ENCODE measurements at places on chromosomes 4 and X.

DNA sequence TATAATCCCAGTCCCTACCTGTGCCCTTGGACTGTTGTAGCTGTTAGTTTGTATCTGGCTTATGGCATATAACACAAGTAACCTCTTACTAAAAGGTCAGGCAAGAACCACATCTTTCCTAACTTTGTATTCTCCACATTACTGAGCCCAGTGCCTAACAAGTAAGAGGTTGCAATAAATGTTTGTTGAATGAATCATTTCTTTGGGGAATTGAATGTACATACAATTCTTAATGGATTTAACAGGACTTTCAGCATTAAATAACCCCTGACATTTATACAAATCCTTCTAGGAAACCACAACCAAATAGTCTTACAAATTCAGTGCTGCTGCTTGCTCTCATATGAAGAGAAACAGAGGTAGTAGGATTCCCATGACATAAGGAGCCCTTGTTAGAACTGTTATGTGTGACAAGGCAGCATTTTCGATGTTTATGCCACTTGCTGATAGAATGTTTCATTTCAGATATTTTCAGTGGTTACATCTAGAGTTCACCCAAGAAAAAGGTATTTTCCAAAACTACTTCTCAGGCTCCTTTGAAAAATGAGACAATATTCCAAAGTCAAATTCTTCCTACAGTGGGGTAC lies 62.0 kb downstream of the MBNL3 start:
- DNase-seq = no peak

DNA sequence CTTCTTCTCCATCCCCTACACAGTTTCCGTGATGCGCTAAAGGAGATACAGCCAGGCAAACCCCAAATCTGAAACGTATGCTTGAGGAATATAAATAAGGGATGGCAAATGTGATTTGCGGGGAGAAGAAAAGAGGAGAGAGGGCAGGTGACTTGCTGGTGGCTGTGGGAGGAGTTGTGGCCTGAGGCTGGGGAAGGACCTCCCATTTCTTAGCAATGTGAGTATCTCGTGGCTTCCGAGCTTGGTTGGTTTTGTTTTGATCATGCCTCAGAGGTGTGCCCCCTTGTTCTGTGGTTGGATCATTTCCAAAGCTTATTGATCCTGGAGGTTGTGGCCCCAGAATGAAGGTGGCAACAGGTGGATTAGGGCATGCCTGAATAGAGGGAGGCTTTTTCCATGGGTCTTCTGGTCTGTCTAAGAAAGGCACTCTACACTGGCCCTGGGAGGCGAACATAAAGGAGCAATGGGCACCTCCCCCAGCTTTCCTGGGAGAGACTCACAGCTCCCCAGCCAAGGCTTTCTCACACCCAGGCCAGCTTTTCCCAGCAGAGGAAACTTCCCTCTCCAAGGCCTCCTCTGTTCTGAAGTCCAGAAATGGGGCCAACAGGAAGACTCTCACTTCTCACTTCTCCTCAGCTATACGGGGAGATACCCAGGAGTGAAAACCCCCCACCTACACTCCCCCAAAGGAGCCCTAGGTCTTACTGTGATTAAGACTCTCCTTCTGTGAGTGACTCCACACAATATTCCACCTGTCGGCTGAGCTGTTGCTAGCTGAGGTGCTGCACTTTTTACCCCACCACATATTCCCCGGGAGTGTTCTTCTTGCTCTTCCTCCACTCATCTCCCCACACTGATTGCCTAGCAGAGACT lies 40.0 kb downstream of the C4orf51 start:
- no peak for DNase-seq

DNA sequence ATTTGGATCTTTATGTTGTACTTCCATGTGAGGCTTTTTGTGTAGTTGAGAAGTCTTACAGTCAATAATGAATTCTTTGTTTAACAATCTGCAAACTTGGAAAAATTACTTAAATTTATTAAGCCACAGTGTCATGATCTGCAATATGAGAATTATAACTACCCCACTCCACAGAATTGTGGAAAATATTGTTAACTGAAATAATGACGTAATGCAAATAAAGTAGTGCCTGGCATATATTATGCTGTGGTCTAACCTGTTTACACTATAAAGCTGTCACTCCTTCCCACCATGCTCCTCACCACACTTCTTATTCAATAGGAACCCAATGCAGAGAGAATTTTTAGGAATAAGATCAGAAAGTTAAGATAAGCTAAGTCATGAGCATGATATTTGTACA lies 632.1 kb upstream of the GALNTL6 start:
- DNase-seq = no peak

DNA sequence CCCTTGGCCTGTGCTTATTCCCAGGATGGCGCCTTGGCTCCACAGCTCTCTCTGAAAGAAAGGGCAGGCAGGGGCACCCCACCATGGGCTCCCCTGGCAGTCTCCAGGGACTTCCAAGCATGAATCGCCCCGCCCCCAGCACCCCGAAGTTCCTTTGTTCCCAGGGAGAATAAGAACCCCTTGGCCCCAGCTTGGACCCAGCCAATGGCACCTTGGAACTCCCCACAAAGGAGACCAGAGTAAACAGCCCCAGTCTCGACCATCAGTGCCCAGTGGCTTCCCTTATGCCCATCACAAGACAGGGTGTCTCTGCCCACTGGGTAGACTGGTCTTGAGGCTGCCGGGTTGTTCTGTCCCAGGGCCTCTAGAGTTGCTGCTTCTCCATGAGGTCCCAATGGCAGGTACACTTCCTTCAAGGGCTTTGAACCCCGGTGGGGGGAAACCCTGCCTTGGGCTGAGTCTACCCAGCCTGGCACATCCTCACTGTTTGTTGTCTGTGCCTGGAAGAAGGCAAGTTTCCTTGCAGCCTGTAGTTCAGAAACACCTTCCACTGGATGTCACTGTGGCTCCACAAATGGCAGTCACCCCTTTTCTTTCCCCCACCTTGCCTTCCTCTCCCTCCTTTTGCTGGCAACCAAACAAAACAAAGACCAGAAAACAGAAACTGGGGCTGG lies 30.8 kb downstream of the NBDY start:
- no peak for DNase-seq

DNA sequence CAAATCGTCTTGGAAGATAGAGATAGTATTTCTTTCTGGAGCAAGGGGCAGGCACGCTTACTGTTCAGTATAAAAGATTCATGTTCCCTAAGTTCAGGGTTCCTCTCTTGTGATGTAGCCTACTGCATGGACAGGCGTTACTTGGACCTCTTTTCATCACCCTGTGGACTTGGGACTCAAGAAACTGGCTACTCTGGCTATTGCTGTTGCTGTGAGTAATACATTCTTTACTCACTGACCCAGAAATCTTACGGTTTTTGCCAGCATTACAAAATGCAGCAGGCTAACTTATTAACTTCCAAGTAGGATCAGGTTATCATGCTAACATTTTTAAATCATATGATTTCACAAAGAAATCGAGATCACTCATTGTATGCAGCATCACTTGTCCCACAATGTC lies 12.8 kb upstream of the GUCY1B1 start:
- DNase-seq = no peak

DNA sequence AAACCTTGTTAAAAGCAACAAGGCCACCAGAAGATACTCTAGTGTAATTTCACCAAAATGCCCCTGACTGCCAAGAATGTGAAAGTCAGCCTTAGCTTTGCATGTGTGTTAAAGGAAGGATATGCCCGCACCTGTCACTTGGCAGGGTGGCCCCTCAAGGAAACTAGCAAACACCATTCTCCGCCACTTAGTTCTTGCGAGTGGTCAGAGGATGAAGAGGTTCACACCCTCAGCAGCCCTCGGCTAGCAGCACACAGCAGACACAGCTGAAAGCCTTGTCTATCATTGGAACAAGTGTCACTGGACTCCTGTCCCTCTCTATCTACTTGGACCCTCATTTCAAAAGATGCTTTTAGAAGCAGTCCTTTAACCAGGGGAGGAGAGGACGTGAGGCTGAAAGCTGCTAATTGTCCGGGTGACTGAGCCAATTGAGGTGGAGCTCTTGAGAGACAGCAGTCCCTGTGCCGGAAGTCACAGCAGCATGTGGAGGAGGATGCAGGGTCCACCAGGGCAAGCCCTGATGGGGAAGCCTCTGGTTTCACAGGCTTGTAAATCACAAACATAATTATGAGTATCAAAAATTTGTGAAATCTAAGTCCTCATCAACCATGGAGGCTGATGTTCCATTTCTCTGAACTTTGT lies 18.0 kb downstream of the HHIP start:
- no peak for DNase-seq

- peak; percentile 4 for DNase-seq
Measured at GRCh38 chrX:20421275-20421674, 154.6 kb upstream of the RPS6KA3 start.

- DNase-seq = no peak
Measured at GRCh38 chr4:170124406-170124805, 34.6 kb upstream of the AADAT start.

- no peak for DNase-seq
Measured at GRCh38 chrX:95346856-95347255, 1337.8 kb upstream of the DIAPH2 start.

- no peak for DNase-seq
Measured at GRCh38 chr4:90855111-90855510, 727.9 kb downstream of the CCSER1 start.

GRCh38 chrX:148914783-148915182 lies 414.4 kb downstream of the AFF2 start:
- no peak for DNase-seq

DNA sequence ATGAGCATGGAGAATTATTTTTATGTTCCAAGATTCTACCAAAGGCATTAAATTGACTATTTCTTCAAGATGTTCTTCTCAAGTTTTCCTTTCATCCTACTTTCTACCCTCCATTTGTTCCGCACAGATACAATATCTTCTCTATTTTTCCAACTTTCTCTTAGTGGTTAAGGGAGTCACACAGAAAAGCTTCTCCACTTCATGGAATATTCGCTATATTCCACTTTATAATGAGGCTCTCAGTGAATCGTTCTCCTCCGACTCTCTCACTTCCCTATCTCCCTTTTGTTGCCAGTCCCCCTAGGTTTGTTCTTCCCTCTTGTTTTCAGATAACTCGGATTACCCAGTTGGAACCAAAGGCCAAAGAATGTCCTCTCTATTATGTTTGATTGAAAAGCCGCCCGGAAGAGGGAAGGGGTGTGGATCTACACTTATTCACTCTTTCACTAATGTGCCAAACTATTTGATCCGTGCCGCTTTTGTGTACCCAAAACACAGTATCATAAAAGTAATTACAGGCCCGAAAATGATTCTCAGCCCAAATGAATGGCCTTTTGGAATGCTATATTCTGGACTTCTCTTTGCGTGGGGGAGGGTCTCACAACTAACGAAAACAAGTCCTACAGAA lies 1.2 kb downstream of the SH3D19 start:
- DNase-seq = no peak

- DNase-seq = no peak
Measured at GRCh38 chr4:44554768-44555167, 96.7 kb downstream of the YIPF7 start.

- peak; percentile 9 for DNase-seq
Measured at GRCh38 chr4:147984065-147984777, 252.3 kb downstream of the ARHGAP10 start.

DNA sequence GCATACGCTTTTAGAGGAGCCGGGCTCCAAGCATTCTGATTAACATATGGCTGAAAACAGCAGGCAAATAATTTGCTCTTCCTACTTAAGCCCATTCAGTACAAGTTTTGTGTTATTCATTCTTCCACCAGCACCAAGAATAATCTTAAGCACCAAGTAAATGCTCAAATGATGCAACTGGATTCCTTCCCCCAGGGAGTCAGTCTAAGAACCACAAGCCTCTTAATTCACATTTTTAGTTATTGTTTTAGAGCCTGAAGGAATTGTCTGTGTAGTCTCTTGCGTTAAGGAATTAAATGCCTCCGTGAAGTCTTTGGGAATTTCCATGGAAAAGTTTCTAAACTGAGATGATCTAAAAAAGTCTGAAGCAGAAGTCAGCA lies 61.5 kb upstream of the MAGEB2 start:
- no peak for DNase-seq

DNA sequence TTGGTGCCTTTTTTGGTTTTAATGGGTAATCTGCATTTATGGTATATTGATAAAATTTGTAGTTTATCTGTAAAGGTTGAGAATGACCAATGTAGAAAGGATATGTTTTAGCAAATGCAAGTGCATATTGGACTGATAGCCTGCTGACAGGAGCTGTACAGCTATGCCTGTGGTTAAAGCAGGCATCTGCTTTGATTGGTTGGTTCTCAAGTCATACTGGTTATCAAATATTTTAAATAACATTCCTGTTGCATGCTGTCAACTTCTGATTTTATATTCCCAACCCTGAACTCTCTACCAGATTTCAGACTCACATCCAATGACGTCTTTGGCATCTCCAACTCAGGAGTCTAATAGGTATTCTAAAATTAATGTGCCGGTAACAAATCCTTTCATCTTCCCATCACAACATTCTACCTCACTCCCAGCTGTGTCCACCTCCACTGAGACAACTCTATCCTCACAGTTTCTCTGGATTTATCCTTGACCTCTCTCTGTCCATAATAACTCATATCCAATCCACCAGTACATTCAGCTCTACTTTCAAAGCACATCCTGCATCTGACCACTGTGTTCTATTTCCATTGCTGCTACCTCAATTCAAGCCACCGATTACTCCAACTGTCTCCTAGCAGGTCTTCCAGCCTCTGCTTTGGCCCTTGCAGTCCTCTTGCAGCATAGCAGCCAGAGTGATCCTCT lies 125.7 kb downstream of the CAMK2D start:
- DNase-seq = no peak

- no peak for DNase-seq
Measured at GRCh38 chr4:36917413-36917812, 327.1 kb upstream of the NWD2 start.

- DNase-seq = no peak
Measured at GRCh38 chrX:24759786-24760185, 66.1 kb downstream of the POLA1 start.

GRCh38 chr4:99885063-99885664 lies 9.1 kb downstream of the LAMTOR3 start:
- peak; percentile 45 for DNase-seq

GRCh38 chr4:127586922-127587571 lies 45.7 kb upstream of the INTU start:
- no peak for DNase-seq

DNA sequence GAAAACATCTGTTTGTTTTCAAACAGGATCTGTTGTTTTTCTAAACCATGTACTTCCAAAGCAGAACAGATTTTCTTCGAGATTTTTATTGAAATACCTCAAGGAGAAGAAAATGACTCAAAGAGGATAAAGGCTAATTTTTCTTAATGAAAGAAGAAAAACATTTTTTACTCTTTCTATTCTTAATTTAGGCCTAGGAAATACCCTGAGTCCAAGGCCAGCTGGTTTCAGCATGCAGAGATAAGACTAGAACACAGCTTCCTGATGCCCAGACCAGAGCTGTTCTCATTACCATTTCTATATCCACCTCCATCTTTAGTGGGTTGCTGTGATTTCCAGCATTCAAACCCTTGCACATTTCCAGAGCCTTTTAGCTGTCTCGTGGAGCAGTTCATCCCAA lies 18.3 kb downstream of the GAB1 start:
- DNase-seq = no peak

- DNase-seq = no peak
Measured at GRCh38 chrX:25721564-25721963, 416.6 kb upstream of the MAGEB18 start.

DNA sequence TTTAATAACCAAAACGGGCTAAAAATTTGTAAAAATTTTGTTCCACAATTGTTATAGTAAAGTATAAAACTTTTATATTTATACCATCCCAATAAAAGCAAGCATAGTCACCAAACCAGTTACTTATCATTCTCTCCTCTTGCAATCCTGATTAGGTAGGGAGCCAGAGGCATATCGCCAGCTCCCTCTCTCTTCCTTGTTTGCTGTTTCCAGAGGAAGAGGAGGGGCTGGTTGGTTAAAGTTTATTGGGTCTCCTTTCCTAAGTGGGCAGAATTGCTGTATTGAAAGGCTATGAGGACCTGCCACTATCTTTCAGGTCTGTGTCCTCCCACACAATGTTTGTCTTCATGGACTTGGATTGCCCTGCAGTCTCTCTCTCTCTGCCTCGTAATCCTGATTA lies 29.6 kb upstream of the BBS12 start:
- no peak for DNase-seq
